ENCODE measurements at places on chromosomes 2 and 18. TPM values are rescaled to one million over a fixed set of nuclear protein-coding genes. Genes with fewer than 3 reads are reported as not detected.

- no peaks in the 10 kb centered on the region for H3K4me1 ChIP-seq
- H3K36me3 ChIP-seq = no peaks in the 10 kb centered on the region
- no peak overlapping the region for H3K4me3 ChIP-seq
- no peak overlapping the region for H3K27ac ChIP-seq
- H3K27me3 ChIP-seq = peaks cover 40% of the 10 kb centered on the region
These were observed 25.3 kb upstream of the STEAP3 start for GRCh38 chr2:119198240-119198840.

- no peaks in the 10 kb centered on the region for H3K4me1 ChIP-seq
- H3K27ac ChIP-seq = no peak overlapping the region
- H3K36me3 ChIP-seq = peaks cover 4% of the 10 kb centered on the region
- no peak overlapping the region for H3K4me3 ChIP-seq
- DNase-seq = no peak
- no peaks in the 10 kb centered on the region for H3K27me3 ChIP-seq
These were observed 31.8 kb upstream of the PPP4R3B start for GRCh38 chr2:55649211-55649610.

GRCh38 chr2:71291398-71291797 lies 40.2 kb upstream of the ZNF638 start:
- no peaks in the 10 kb centered on the region for H3K27me3 ChIP-seq
- no peaks in the 10 kb centered on the region for H3K36me3 ChIP-seq
- H3K4me1 ChIP-seq = no peaks in the 10 kb centered on the region

DNA sequence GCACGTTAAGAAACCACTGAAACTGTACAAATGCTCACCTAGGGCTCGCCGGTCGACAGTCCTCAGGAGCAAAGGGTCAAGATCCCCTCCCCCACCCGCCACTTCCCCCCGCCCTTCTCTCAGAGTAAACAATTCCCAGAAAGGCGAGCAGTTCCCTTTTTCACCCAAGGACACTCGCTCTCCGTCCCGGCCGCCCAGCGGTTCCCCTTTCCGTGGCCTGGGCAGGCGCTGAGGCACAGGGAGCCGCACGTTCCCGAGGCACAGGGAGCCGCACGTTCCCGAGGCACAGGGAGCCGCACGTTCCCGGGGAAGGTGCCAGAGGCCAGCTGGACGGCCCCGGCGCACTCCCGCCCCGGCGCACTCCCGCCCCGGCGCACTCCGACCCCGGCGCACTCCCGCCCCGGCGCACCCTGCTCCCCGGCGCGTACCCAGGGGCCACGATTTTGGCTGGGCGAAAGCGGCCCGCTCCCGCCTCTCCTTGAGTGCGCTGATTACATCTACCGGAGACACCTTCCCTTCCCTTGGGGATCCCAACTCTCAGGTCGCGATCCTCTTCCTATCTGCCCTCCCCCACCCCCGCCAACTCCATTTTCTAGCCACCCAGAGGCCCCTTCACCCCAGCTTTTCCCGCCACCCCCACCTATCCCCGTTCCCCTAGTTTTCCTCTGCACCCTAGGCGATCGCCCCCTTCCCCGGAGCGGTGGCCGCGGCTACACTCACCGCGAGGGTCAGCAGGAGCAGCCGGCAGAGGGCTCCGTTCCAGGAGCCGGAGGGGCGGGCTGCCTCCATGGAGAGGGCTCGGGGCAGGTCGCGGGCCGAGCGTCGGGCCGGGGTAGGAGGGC lies 817 bp downstream of the DSC2 start:
- H3K36me3 ChIP-seq = no peaks in the 10 kb centered on the region
- DNase-seq = no peak
- peaks cover 2% of the 10 kb centered on the region for H3K4me1 ChIP-seq
- no peak overlapping the region for H3K27ac ChIP-seq
- peak overlapping the region; percentile 82 for H3K4me3 ChIP-seq

- peaks cover 4% of the 10 kb centered on the region for H3K27me3 ChIP-seq
- peaks cover 33% of the 10 kb centered on the region for H3K4me1 ChIP-seq
- no peak overlapping the region for H3K27ac ChIP-seq
- H3K36me3 ChIP-seq = no peaks in the 10 kb centered on the region
- DNase-seq = no peak
These were observed 15.3 kb upstream of the ID2 start for GRCh38 chr2:8666581-8666980.

The BZW1 gene
- 175 TPM for total RNA-seq

GRCh38 chr2:241863536-241863954 lies 4.9 kb upstream of the PDCD1 start:
- peak overlapping the region; percentile 44 for H3K27ac ChIP-seq
- no peaks in the 10 kb centered on the region for H3K36me3 ChIP-seq
- no peak overlapping the region for H3K4me3 ChIP-seq
- H3K27me3 ChIP-seq = peaks cover 44% of the 10 kb centered on the region

The SNTG2 gene
- total RNA-seq = 4.2 TPM

DNA sequence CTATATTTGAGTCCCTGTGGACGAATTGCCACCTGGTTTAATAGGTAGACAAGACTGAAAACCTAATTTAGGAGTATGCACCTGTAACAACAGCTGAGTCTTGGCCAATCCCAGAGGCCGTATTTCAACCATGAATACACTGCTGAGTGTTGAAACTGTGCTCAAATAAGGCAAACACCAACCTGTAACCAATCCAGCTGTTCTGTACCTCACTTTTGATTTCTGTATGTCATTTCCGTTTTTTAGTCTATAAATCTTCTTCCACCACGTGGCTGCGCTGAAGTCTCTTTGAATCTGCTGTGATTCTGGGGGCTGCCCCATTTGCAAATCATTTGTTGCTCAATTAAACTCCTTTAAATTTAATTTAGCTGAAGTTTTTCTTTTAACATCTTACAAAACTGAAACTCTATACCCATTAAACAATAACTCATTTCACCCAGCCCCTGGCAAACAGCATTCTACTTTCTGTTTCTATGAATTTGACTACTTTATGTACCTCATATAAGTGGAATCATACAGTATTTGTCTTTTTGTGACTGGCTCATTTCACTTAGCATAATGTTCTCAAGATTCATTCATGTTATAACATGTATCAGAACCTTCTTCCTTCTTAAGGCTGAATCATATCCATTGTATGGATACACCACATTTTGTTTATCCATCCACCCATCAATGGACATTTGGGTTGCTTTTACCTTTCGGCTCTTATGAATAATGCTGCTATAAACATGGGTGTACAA lies 7.5 kb upstream of the YPEL5 start:
- DNase-seq = peak; percentile 64
- no peaks in the 10 kb centered on the region for H3K4me1 ChIP-seq
- peak overlapping the region; percentile 11 for H3K4me3 ChIP-seq
- peak overlapping the region; percentile 85 for H3K27ac ChIP-seq
- H3K27me3 ChIP-seq = no peaks in the 10 kb centered on the region

The CCDC68 gene
- not detected for total RNA-seq

GRCh38 chr2:56185101-56185581 lies 1.4 kb downstream of the CCDC85A start:
- no peak for DNase-seq
- H3K4me3 ChIP-seq = peak overlapping the region; percentile 57
- peaks cover 2% of the 10 kb centered on the region for H3K36me3 ChIP-seq
- H3K27me3 ChIP-seq = peaks cover 47% of the 10 kb centered on the region

The GPBAR1 gene
- total RNA-seq = 1.1 TPM

GRCh38 chr2:53646788-53647187 lies 120.8 kb upstream of the CHAC2 start:
- H3K27me3 ChIP-seq = peaks cover 2% of the 10 kb centered on the region
- no peaks in the 10 kb centered on the region for H3K4me1 ChIP-seq
- H3K4me3 ChIP-seq = no peak overlapping the region

DNA sequence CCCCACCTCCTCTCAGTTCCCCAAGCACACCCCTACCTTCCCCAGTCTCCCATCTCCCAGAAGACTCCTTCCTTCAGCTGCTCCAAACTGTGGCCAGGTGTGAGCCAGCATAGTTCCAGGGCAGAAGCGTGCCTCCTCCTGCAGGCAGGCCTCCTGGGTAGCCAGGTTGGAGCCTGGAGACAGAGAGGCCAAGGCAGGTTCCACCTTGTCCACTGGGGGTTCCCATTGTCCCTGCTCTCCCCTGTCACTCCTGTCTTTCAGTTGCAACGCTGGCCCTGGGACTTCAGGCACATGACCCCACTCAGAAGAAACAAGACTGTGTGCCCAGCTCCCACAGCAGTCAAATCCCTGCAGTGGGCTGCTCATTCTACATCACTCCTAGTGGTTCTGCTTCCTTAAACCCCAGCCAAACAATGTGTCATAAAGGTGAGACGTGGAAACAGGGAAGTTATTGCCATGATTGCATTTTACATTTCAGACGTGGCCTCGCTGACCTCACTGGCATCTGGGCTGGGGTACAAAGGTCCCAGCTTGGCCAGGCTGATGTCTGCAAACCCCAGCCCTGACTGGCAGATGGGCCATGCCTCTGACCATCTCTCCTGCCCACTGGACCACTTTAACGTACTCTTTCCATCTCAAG lies 96.5 kb upstream of the BOD1L2 start:
- no peak overlapping the region for H3K27ac ChIP-seq
- H3K4me1 ChIP-seq = no peaks in the 10 kb centered on the region
- no peak overlapping the region for H3K4me3 ChIP-seq

DNA sequence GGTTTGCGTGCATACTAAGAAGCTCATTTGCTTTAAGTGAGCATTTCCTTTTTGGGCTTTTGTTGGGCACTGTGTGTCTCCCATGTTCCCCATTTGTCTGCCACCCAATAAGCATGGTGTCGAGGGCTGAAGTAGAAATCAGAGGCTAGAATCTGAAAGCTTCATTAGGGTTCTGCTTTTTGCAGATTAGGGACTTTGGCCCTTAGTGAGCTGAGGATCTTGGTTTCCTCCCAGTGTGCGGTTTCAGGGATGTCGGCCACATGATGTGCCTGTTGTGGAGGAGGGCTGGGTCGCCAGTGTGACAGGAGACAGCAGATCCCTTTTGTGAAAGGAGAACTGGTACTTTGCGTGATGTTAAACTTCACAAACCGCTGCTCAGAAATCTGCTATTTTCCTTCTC lies 41.1 kb downstream of the PLEKHB2 start:
- peaks cover 89% of the 10 kb centered on the region for H3K36me3 ChIP-seq
- no peak overlapping the region for H3K4me3 ChIP-seq
- DNase-seq = no peak
- H3K27ac ChIP-seq = no peak overlapping the region
